CMK (cell line): ENCODE measurements at places on chromosomes 13 and 19.

DNA sequence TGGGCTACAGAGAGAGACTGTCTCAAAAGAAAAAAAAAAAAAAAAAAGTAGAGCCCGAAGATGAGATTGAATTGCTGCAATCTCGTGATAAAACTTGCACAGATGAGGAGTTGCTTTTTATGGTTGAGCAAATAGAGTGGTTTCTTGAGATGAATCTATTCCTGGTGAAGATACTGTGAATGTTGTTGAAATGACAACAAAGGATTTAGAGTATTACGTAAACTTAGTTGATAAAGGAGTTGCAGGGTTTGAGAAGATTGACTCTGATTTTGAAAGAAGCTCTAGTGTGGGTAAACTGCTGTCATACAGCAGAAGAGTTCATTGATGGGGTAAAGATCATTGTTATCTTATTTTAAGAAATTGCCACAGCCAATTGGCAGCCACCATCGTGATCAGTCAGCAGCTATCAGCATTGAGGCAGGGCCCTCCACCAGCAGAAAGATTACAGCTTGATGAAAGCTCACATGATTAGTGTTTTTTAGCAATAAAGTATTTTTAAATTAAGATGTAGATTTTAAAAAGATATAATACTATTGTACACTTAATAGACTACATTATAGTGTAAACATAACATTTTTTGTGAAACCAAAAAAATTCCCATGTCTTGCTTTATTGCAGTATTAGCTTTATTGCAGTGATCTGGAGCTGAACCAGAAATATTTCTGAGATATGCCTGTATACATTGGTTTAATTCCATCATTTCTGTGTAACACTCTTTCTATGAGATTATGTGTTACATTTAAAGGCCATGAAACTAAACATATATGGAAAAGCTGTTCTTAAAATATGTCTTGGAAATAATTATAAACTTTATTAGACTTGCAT, 43.1 kb downstream of the ZMYM2 start:
- no peak for DNase-seq

DNA sequence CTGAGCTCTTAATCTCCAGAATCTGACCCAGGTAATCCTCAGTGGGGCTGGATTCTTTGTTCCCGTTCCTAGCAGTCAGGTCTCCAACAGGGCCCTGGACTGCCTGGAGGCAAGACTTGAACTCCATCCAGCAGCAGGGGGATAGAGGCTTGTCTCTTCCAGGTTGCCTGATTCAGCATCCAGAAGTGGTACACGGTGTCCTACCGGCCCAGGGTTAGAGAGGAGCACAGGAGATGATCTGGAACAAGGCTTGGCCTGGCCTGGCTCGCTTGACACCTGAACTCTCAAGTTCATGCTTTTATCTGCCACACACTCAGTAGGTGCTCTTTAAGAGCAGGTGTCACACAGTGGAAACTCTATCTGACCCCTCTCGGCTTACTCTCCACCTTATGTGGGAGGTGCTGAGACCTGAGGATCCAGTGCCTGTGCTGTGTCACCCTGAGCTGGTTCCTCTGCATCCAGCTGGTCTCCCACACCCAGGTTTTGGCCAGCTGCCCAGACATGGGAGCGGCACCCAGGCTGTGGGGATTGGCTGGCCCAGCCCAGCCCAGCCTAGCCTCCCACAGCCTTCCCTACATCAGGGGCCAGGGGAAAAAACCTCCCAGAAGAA, at the start of gene CYP4F3:
CYP4F3 (plus strand) TSS at position 604 of the 610 bp plus-strand sequence. CDS start 519 bp downstream, outside the sequence.
- no peak for DNase-seq

- DNase-seq, result no peak
Observed at GRCh38 chr19:3801412-3802096, 15.4 kb upstream of the MATK start.

- DNase-seq, result no peak
Observed at GRCh38 chr13:57932061-57932460, 300.5 kb downstream of the PCDH17 start.

DNA sequence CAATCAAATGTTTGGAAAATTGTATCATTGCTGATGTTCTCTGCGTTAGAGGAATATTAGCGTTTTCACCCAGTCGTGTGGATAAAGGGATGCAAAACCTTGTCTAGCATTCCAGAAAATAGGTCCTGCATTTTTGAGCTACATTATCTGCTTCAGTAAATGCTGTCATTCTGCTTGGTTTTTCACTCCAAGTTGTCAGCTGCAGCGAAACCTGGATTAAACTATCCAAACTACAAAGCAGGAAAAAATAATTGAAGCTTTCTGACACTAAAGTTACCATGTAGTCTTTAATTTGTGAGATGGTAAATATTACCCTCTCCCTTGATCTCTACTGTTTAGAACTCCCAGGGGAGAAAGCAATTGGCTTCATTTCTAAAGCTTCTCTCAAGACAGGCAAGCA, 1795.5 kb upstream of the PRR20A start:
- no peak for DNase-seq

GRCh38 chr19:29084266-29084665, 128.7 kb downstream of the UQCRFS1 start:
- DNase-seq, result peak; percentile 4

- no peak for DNase-seq
Observed at GRCh38 chr13:49436890-49437289, 7.0 kb downstream of the CAB39L start.

DNA sequence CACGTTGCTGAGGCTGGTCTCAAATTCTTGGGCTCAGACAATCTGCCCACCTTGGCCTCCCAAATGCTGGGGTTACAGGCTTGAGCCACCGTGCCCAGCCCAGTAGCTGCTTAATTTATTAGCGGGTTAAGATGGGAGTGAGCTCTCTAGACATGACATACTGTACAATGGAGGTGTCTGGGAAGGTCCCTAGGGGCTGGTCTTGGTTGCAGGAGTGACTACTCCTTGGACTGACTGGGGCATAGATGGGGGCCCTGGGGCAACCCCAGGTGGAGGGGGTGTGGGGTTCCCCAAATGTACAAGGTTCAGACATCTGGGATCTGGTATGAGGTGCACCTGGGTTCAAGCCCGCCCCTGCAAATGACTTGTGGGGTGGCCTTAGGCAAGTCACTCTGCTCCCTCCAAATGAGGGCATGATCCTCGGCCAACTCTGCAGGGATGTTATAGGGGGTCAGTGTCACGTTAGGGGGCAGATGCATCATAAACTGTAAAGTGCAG, 12.8 kb downstream of the CIB3 start:
- DNase-seq, result no peak

- DNase-seq, result no peak
Observed at GRCh38 chr13:50693727-50694126, 149.8 kb downstream of the DLEU7 start.

- no peak for DNase-seq
Observed at GRCh38 chr13:99506634-99507033, 5.4 kb downstream of the TM9SF2 start.

DNA sequence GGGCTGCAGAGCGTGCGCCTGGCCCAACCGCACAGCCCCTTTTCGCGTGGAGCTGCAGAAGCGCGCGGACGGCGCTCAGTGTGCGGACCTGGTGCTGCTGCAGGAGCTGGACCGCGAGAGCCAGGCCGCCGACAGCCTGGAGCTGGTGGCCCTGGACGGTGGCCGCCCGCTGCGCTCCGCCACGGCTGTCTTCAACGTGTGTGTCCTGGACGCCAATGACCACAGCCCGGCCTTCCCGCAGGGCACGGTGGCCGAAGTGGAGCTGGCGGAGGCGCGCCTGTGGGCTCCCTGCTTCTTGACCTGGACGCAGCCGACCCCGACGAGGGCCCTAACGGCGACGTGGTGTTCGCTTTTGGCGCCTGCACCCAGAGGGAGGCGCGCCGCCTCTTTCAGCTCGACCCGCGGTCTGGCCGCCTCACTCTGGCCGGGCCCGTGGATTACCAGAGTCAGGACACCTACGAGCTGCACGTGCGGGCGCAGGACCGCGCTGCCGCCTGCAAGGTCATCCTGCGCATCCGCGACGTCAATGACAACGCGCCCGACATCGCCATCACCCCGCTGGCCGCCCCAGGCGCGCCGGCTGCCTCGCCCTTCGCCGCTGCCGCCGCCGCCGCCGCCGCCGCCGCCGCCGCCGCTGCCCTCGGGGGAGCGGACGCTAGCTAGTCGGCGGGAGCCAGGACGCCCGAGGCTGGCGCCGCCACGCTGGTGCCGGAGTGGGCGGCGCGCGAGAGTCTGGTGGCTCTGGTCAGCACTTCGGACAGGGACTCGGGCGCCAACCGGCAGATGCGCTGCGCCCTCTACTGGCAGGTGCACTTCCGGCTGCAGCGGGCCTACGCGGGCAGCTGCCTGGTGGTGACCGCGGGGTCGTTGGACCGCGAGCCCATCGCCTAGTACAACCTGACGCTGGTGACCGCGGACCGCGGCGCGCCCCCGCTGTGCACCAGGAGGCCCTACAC, 172.2 kb downstream of the OLFM4 start:
- DNase-seq, result no peak

- peak; percentile 72 for DNase-seq
Observed at GRCh38 chr13:95301968-95302393, 730 bp upstream of the ABCC4 start.

DNA sequence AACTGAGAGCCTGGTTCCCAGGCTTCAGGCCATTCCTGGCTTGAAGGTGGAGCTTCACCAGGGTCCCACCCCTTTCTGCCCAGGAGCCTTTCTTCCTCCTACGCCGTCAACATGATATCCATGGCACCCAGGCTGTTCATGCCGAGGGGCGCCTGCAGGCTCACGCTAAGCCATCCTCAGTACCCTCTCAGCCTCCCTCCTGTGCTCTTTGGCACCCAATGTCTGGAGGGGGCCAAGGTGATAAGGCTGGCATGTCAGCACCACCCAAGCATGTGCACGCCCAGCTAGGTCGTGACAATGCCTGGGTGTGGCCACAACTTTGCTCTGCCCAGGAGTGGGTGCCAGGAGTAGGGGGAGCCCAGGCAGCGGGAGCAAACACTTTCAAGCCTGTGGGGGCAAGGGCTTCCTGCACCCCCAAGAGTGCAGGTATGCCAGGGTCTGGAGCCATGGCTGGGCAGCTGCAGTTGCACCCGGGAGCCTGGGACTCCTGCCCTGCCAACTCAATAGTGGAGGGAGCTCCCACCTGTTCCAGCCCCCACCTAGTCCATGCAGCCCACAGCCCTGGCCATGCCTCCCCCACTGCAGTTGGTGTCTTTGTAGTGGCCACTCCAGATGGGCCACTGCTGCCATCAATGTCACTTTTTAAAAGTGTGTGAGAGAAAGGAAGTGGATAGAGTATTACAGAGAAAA, 219.9 kb downstream of the MAB21L1 start:
- no peak for DNase-seq

GRCh38 chr19:39106194-39106593, 19.4 kb upstream of the PAK4 start:
- no peak for DNase-seq

- DNase-seq, result no peak
Observed at GRCh38 chr13:97258801-97259200, 36.7 kb downstream of the MBNL2 start.

DNA sequence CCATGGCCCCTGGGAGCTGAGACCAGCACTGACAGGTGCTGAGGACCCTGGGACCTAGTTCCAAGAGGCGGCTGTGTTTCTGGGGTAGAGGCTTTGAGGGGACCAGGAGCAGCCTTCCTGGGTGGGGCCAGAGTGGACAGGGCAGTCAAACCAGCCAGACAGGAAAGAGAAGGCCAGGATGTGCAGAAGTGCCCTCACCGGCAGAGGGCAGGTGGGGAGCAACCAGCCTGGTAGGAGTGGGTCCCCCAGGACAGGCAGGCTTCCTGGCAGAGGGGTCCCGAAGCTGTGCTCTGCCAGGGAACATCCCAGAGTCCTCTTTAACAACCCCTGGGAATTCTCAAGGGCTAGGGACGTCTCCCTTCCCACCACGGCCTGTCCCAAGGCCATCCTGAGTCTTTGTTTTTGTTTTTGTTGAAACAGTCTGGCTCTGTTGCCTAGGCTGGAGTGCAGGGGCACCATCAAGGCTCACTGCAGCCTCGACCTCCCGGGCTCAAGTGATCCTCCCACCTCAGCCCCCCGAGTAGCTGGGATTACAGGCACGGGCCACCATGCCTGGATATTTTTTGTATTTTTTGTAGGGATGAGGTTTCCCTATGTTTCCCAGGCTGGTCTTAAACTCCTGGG, 3.0 kb upstream of the HIPK4 start:
- no peak for DNase-seq

DNA sequence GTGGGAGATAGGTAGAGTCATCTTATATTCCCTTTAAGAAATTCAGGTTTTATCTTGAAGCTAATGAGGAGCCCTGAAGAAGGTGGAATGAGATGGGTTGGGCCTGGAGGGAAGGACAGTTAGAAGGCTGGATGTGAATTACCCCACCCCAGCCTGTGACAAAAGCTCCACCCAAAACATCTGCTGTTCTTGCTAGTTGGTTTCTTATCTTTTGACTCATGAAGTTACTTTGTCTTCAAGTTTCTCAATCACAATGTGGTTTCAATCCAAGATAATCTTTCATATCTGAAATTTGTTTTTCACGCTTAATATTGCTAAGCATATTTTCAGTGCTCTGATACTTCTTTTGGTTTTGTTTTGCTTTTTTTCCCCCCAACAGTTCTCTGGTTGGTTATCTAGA, 38.3 kb upstream of the HMGB1 start:
- DNase-seq, result peak; percentile 1

DNA sequence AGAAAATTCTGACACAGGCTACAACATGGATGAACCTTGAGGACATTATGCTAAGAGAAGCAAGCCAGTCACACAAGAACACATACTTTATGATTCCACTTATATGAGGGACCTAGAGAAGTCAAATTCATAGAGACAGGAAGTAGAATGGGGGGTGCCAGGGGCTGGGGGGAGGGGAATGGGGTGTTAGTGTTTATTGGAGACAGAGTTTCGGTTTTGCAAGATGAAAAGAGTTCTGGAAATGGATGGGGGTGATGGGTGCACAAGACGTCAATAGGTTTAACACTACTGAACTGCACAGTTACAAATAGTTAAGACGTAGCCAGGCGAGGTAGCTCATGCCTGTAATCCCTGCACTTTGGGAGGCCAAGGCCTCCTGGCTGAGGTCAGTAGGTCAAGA, 3.5 kb upstream of the ZNF787 start:
- DNase-seq, result no peak

DNA sequence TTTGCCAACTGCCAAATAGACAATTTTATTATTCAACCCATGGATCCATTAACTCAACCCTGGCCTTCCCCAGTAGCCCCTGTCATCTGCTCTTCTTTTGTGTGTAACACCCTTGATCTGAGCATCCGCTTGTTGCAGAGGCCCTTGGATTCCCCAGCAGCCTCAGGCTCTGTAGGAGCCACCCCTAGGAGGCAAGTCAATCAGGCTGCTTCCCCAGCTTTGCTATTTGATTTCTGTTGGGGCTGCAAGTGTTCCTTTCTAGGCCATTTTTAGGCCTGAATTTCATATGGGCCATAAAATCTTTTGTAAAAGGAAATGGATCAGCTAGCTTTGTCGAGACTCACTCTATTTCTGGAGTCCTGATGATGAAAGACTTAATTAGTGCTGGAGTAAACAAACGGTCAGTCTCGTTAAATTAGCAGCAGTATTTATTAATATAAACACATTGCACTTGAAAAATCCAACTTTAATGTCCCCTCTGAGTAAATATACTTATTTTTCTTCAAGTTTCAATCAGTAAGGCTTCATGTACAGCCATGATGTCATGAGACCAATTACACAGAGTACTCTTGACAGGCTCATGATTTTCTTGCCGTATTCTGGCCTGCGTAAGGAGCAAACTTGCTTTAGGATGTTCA, 105.3 kb downstream of the RGCC start:
- no peak for DNase-seq
